Lung microvascular endothelial cell (primary cell): ENCODE measurements at places on chromosomes 3 and 15. TPM values are rescaled to one million over a fixed set of nuclear protein-coding genes. Genes with fewer than 3 reads are reported as not detected.

Gene TBL1XR1
- total RNA-seq = 103 and 142 TPM in 2 replicates

Gene GOLGA6L25
- total RNA-seq = not detected in 2 replicates

Gene IREB2
- total RNA-seq = 22.9 and 28.8 TPM in 2 replicates

Gene FAM43A
- total RNA-seq = 93.1 and 227 TPM in 2 replicates

Gene ZPLD1
- total RNA-seq = not detected in 2 replicates

Gene TRIM42
- not detected in 2 replicates for total RNA-seq

Gene LEO1
- total RNA-seq = 18.1 and 19.6 TPM in 2 replicates

Gene PRR23B
- total RNA-seq = not detected in 2 replicates

Gene CLSTN2
- total RNA-seq = under 0.01 and 0.20 TPM in 2 replicates

Gene CCR1
- total RNA-seq = not detected in 2 replicates

Gene TMCO5A
- not detected in 2 replicates for total RNA-seq

Gene KLF13
- 17.4 and 31.7 TPM in 2 replicates for total RNA-seq

Gene SLC30A4
- 4.1 and 6.5 TPM in 2 replicates for total RNA-seq

Gene DAPK2
- total RNA-seq = 7.2 and 13.5 TPM in 2 replicates

Gene EPB42
- not detected in 2 replicates for total RNA-seq

Gene PLS1
- 0.44 and 0.60 TPM in 2 replicates for total RNA-seq

Gene CELF6
- total RNA-seq = 0.20 TPM in 1 of 2 replicates, not detected in the other

Gene WDR82
- total RNA-seq = 70.0 and 78.8 TPM in 2 replicates

Gene MESP2
- total RNA-seq = not detected in 2 replicates

Gene MOBP
- total RNA-seq = under 0.01 TPM in 1 of 2 replicates, not detected in the other

Gene CRBN
- 48.6 and 74.4 TPM in 2 replicates for total RNA-seq

Gene SMCO1
- total RNA-seq = not detected in 2 replicates

Gene CLDN18
- not detected in 2 replicates for total RNA-seq

Gene CHRM5
- total RNA-seq = 0.20 and 0.22 TPM in 2 replicates
